ENCODE measurements at places on chromosomes 2 and 18.

- no peak for DNase-seq
Measured at GRCh38 chr2:210964141-210964764, 407.9 kb downstream of the CPS1 start.

GRCh38 chr2:44866152-44866551 is 75.3 kb upstream of the SIX3 start:
- DNase-seq: no peak

DNA sequence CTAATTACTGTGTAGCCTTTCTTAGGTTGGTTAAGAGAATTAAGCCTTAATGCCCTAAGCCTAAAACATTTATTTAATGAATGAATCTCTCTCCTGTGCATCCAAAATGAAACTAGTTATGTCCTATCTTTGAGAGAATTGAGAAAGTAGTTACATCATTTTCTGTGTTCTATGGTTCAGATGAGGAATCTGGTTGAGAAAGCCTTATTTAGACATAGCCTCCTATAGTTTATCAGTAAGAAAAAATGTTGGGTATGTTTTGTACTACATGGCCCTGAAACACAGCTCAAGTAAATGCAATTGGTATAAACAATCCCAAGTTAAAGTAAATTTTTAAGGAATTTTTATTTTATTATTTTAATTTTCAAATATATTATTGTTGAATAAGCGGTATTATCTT is 25.9 kb upstream of the RAMP1 start:
- no peak for DNase-seq

GRCh38 chr2:233185963-233186362 is 65.5 kb upstream of the ATG16L1 start:
- DNase-seq: no peak

- DNase-seq: no peak
Measured at GRCh38 chr18:23087352-23087751, 47.9 kb upstream of the CABLES1 start.

- no peak for DNase-seq
Measured at GRCh38 chr18:59671551-59671950, 25.7 kb downstream of the CCBE1 start.

DNA sequence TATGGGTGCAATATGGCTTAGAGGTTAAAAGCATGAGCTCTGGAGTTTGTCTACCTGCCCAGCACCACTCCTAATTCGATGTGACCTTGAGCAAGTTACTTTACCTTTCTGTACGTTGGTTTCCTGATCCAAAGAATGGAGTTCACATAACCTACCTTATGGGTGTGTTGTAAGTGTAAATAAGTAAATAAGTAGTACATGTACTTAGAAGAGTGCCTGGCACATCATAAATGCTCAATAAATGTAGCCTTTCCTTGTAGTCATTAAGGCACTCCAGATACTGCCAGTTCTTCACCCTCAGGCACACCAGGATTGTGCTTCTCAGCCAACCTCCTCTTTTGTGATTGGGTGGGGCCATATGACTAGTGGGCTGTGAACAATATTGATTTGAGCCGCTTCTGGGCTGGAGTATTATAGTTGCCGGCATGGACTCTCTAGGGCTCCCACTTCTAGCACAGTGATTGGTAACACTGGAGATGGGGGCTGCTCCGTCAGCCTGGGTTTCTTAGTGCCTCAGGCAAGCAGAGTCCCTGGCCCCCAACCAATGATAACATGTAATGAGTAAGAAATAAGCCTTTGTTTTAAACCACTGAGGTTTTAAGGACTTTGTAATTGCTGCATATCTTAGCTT is 101.7 kb upstream of the NOSTRIN start:
- DNase-seq: no peak

- no peak for DNase-seq
Measured at GRCh38 chr2:223625652-223626051, 23.5 kb upstream of the SCG2 start.

GRCh38 chr2:207768866-207769596 is 675 bp downstream of the FZD5 start:
- DNase-seq: no peak

Measured in stimulated activated CD4-positive, alpha-beta T cell treated with anti-CD3 and anti-CD28 coated beads, Interleukin-2, amount 100 ng/mL, for 4 hours (primary cell).